Cardiac fibroblast (primary cell): ENCODE measurements at places on chromosomes 7 and 10.

GRCh38 chr10:114634609-114634979, 23.5 kb downstream of the ABLIM1 start:
- peak; percentile 80 for DNase-seq

- DNase-seq = peak; percentile 17
Observed at GRCh38 chr10:83078160-83078559, 1061.1 kb upstream of the GHITM start.

DNA sequence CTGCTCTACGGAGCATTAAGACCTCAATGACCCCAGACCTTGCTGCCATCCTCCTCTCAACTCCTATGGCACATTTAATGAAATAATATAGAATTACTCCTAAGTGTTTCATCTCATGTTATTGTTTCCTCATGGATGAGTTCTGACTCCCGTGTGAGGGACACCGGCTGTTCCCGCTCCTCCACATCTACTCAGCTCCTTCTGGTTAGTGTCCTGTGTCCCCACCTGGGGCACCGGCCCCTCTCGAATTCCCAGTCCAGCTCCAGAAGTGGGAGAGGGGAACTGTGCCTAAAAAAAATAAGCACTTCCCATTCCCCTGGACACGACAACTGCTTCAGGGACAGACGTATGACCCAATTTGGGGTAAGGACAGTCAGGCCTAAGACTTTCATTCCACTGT, 58.3 kb downstream of the PIP4K2A start:
- no peak for DNase-seq

DNA sequence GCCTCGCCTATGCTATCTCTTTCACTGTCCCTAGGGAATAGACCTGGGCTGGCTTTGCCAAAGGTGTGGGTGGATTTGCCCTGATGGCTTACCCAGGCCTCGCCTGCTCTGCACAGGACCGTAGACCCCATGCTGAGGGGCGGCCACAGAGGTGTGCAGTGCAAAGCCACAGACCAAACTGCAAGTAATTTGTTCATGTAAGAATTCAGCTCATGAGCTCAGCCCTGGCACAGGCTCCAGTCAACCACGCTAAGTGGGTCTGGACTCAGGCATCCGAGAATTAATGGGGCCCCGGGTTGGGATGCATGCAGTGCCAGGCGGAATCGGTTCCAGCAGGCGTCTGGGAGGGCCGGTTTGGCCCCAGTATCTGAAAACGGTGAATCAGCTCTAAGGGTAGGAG, 445.2 kb downstream of the DNAJB6 start:
- no peak for DNase-seq

GRCh38 chr7:91165846-91166230, 98.4 kb upstream of the FZD1 start:
- no peak for DNase-seq

DNA sequence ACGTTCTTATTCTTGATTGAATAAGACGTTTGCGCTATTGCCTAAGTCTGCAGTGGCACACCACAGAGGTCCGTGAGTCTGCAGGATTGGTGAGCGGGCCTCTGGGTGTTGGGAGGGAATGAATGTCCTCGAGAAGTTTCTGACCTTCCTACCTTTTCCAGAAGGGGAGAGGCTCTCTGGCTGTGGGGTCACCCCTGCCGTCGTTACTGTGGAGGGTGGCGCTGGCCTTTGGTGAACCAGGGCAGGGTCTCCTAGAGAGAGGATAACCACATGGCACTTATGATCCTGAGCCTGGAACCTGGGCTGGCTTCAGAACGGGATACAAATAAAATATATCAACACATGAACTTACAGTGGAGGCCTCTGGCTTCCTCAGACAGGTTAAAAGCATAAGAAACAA, 13.8 kb downstream of the IL15RA start:
- DNase-seq = no peak

DNA sequence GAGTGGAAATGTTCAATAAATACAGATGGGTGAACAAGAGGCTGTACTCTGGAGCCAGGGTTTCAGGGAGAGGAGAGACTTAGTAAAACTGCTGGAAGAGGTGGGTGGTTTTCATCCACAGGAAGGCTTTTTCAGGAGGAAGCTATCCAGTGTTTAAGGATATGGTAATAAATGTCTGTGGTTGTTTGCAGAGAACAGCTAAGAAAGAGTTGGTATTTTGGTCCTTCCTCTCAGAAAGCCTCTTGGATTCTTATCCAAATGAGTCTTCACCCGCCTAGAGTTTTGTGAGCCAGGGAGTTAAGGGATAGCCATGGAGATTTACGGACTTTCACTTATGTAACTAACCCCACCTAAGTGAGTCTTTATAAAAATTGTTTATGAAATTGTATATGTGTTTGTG, 95.7 kb downstream of the GNAI1 start:
- DNase-seq = no peak

- no peak for DNase-seq
Observed at GRCh38 chr10:21758696-21759095, 224.7 kb downstream of the MLLT10 start.

GRCh38 chr10:34495938-34496337, 319.2 kb downstream of the PARD3 start:
- DNase-seq = peak; percentile 33

- no peak for DNase-seq
Observed at GRCh38 chr7:4747013-4747412, 28.4 kb upstream of the AP5Z1 start.

- DNase-seq = no peak
Observed at GRCh38 chr7:98209166-98209920, 1.9 kb upstream of the BHLHA15 start.

- DNase-seq = peak; percentile 45
Observed at GRCh38 chr7:142711746-142712616, 37.3 kb upstream of the PRSS1 start.

DNA sequence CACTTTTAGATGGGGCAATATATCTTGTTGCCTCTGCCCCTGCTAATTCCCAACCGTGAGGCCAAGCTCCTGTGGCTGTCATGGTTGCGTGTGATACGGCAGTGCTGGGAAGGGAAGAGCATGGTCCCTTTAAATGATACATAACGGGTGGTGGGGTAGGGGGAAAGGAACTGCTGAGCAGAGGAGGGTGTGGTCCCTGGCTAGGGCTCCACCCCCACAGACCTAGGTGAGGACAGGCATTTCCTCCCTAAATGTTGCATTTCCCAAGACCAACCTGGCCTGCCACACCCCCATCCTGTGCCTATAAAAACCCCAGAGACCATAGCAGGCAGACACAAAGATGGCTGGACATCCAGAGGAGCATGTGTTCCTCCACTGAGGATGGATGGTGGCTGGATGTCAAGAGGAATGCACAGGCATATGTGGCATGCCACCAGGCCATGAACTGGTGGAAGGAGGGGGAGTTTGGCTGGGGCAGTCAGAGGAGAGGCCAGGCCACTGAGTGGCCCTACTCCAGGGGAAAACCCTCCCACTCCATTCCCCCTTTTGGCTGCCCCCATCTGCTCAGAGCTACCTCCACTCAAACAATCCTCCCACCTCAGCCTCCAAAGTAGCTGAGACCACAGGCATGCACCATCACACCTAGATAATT, 104.0 kb downstream of the PLXDC2 start:
- no peak for DNase-seq

DNA sequence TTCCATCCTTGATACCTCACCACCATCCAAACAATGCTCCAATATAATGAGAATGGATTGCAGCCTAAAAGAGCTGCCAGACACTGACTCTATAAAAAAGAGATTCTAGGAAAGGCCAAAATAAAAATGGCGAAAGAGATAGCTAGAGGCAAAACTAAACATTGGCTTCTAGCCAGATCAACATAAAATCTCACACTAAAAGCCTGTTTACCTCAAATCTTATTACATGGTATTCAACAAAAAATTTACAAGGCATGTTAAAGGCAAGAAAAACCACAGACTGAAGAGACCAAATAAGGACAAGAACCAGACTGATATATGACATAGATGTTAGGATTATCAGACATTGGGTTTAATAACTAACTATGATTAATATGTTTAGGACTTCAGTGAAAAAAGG, 1127.0 kb downstream of the DNAJB9 start:
- no peak for DNase-seq

- DNase-seq = no peak
Observed at GRCh38 chr10:3946234-3947229, 161.5 kb upstream of the KLF6 start.
